ENCODE measurements at places on chromosomes 4 and X. TPM values are rescaled to one million over a fixed set of nuclear protein-coding genes. Genes with fewer than 3 reads are reported as not detected.

The USP17L24 gene
- not detected for total RNA-seq

The FAM13A gene
- total RNA-seq = 13.7 TPM

The SPATA4 gene
- total RNA-seq = not detected

The SERPINA7 gene
- total RNA-seq = not detected

The TRIM61 gene
- total RNA-seq = 2.4 TPM

The PWWP3B gene
- total RNA-seq = 10.0 TPM

The C4orf50 gene
- 0.02 TPM for total RNA-seq

The UGT2A3 gene
- not detected for total RNA-seq

The HPGD gene
- total RNA-seq = 1.1 TPM

The BEND4 gene
- total RNA-seq = not detected

The MRFAP1 gene
- 226 TPM for total RNA-seq

The CFAP47 gene
- not detected for total RNA-seq

The ADGRG2 gene
- 0.17 TPM for total RNA-seq

The FRMD7 gene
- 0.07 TPM for total RNA-seq

The GPR34 gene
- 8.6 TPM for total RNA-seq

The F8A2 gene
- not detected for total RNA-seq

The P2RY4 gene
- total RNA-seq = not detected

The THAP9 gene
- total RNA-seq = 5.3 TPM

The CCNB3 gene
- total RNA-seq = 0.17 TPM

The DOK7 gene
- total RNA-seq = 35.5 TPM

The RBM46 gene
- total RNA-seq = not detected

The KCND1 gene
- total RNA-seq = 0.47 TPM

The SSX2B gene
- not detected for total RNA-seq

The HS6ST2 gene
- not detected for total RNA-seq

The GALNT7 gene
- total RNA-seq = 4.6 TPM

The PROM1 gene
- 3.2 TPM for total RNA-seq

The RHOXF2 gene
- total RNA-seq = not detected

The SLIT2 gene
- total RNA-seq = 8.5 TPM

The BEX5 gene
- 0.40 TPM for total RNA-seq

The MAP9 gene
- 9.9 TPM for total RNA-seq

The TMPRSS11F gene
- not detected for total RNA-seq

The BMPR1B gene
- total RNA-seq = 1.8 TPM

The DUSP21 gene
- total RNA-seq = not detected

The ACOX3 gene
- 25.8 TPM for total RNA-seq

The RHOH gene
- total RNA-seq = 0.67 TPM

The CFAP99 gene
- total RNA-seq = not detected

The SPINK2 gene
- 0.74 TPM for total RNA-seq

The STATH gene
- total RNA-seq = not detected

The SAP30 gene
- total RNA-seq = 15.1 TPM

The IL2RG gene
- total RNA-seq = 3.0 TPM

The SPOCK3 gene
- total RNA-seq = 1.1 TPM

The PLP1 gene
- 9.4 TPM for total RNA-seq

The NEIL3 gene
- total RNA-seq = 0.10 TPM

The FGA gene
- not detected for total RNA-seq

The CDX4 gene
- not detected for total RNA-seq

The MAGEA10 gene
- not detected for total RNA-seq

The CT45A1 gene
- not detected for total RNA-seq

The IDUA gene
- 8.7 TPM for total RNA-seq

The AADAT gene
- 1.6 TPM for total RNA-seq

The GRIA3 gene
- total RNA-seq = 0.59 TPM

The PAGE2 gene
- not detected for total RNA-seq

The GPRIN3 gene
- total RNA-seq = 7.4 TPM

The VCX3B gene
- not detected for total RNA-seq

The NONO gene
- total RNA-seq = 105 TPM

The C4orf36 gene
- total RNA-seq = 1.1 TPM

The SSX1 gene
- not detected for total RNA-seq

Data from left ventricle myocardium superior (tissue), 1 donor.